Ascending aorta (tissue), 2 donors: ENCODE measurements at places on chromosomes 1 and 21.

- no peak overlapping the region for H3K27ac ChIP-seq
- peaks cover 75% of the 10 kb centered on the region for H3K36me3 ChIP-seq
- DNase-seq = no peak
- H3K4me1 ChIP-seq = no peaks in the 10 kb centered on the region
Measured at GRCh38 chr1:206588492-206588891, 23.8 kb downstream of the EIF2D start.

- no peaks in the 10 kb centered on the region for H3K4me1 ChIP-seq
- no peaks in the 10 kb centered on the region for H3K27me3 ChIP-seq
- H3K27ac ChIP-seq = no peak overlapping the region
- no peaks in the 10 kb centered on the region for H3K36me3 ChIP-seq
Measured at GRCh38 chr1:101142244-101142643, 94.6 kb upstream of the S1PR1 start.

- H3K27me3 ChIP-seq = no peaks in the 10 kb centered on the region
- H3K4me3 ChIP-seq = no peak overlapping the region
- no peak for DNase-seq
Measured at GRCh38 chr1:3727042-3727824, 25.0 kb upstream of the CCDC27 start.

GRCh38 chr1:78081980-78082860, 36.5 kb downstream of the GIPC2 start:
- no peak for DNase-seq
- peak overlapping the region; percentile 49 for H3K27ac ChIP-seq
- H3K4me3 ChIP-seq = no peak overlapping the region
- H3K27me3 ChIP-seq = no peaks in the 10 kb centered on the region
- no peaks in the 10 kb centered on the region for H3K4me1 ChIP-seq

DNA sequence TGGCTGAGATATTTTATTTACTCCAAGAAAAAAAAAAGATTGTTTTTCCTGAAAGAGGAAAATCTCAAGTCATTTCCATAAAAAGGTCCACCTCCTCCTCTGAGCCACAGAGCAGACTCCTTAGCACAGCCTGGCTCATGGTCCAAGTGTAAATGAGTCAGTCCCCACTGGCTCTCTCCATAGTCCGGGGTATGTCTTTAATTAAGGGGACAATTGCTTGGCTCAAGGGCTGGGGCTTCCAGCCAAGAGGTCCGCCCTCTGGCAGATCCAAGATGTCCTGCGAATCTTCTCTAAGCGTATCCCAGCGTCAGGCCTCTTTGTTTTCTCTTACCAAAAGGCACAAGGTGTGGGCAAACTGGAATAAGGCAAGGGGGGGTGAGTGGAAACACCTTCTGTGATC, 33.3 kb downstream of the FOXD2 start:
- H3K4me1 ChIP-seq = no peaks in the 10 kb centered on the region
- H3K36me3 ChIP-seq = no peaks in the 10 kb centered on the region
- no peak for DNase-seq
- H3K27me3 ChIP-seq = no peaks in the 10 kb centered on the region
- no peak overlapping the region for H3K27ac ChIP-seq

DNA sequence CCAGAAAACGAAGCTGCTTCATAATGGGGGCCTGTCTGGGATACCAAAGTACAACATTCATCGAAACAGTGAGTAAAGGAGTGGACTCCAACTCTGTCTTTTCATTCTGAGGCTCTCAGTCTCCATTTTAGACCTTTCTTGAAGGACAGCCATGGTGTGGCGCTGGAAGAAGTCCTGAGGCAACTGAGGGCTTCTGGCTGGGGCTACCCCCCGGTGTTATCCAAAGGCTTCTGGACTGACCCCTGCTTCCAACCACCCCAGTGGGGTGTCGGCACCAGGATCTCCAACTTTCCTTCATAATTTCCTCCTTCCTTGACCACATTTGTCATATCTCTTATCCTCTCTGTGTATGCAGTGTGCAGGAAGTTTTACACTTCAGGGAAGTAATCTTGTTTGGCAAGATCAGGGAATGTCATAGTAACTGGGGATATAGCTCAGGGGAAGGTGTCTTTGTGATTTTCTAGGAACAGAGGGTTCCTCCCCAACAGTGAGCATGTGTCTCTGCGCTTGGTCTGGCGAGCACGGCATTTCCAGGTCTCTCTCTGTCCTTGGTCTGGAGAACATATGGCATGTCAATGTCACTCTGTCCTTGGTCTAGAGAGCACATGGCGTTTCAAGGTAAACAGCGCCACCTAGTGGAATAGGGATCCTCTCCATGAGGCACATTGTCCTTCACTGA, 19.4 kb upstream of the BSDC1 start:
- H3K4me3 ChIP-seq = no peak overlapping the region
- no peaks in the 10 kb centered on the region for H3K36me3 ChIP-seq
- DNase-seq = no peak

DNA sequence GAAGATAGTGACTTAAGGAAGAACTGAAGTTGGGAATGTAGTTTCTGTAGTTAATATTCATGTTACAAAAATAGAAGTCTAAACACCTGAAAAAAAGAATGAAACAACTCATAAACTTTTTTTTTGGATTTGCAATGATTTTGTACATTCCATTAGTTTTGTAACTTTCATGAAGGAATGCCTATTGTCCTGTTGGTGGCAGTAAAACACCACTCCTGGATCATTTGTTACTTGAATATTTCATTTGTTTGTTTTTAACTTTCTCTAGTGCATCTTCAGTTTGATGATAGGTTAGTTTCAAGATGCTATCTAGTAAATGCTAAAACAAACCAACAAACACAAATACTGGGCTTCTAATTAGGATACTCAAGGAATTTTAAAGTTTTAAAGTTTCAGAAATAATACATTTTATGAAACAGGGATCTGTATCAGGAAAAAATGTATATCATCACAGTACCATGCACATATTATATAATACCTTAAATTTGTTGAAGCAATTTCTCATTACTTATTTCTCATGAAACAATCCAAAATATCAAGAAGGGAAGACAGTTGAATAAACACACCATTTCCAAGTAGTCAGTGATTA, 229.7 kb upstream of the CACYBP start:
- H3K4me1 ChIP-seq = no peaks in the 10 kb centered on the region
- H3K36me3 ChIP-seq = no peaks in the 10 kb centered on the region
- no peaks in the 10 kb centered on the region for H3K27me3 ChIP-seq
- no peak overlapping the region for H3K4me3 ChIP-seq
- no peak for DNase-seq
- no peak overlapping the region for H3K27ac ChIP-seq

DNA sequence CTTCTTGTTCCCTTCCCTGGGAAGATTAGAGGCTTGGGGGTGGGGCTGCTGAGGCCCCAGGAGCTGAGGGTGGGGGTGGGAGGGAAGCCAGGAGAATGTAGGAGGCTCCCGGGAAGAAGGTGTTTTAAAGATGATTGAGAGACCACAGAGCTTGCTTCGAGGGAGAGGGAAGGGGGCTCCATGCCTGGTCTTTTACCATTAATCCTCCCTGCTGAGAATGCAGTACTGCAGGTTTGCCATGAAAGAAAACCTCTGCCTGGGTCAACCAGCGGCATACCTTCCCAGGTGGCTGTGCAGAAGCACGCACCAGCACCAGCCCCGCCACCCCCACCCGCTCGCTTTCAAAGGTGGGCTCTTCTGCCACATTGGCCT, 15.4 kb downstream of the ABCA4 start:
- H3K27ac ChIP-seq = no peak overlapping the region
- no peaks in the 10 kb centered on the region for H3K36me3 ChIP-seq
- H3K4me1 ChIP-seq = no peaks in the 10 kb centered on the region
- no peak for DNase-seq
- no peak overlapping the region for H3K4me3 ChIP-seq
- no peaks in the 10 kb centered on the region for H3K27me3 ChIP-seq

- H3K4me3 ChIP-seq = no peak overlapping the region
- no peak for DNase-seq
- H3K4me1 ChIP-seq = peaks cover 7% of the 10 kb centered on the region
- H3K27me3 ChIP-seq = no peaks in the 10 kb centered on the region
- no peaks in the 10 kb centered on the region for H3K36me3 ChIP-seq
Measured at GRCh38 chr1:172972258-172972657, 78.5 kb downstream of the TNFSF18 start.

- no peak for DNase-seq
- no peak overlapping the region for H3K27ac ChIP-seq
- H3K36me3 ChIP-seq = no peaks in the 10 kb centered on the region
- H3K4me3 ChIP-seq = no peak overlapping the region
Measured at GRCh38 chr1:119002028-119002686, 14.0 kb upstream of the TBX15 start.

GRCh38 chr1:234779160-234779538, 169.2 kb upstream of the IRF2BP2 start:
- no peak overlapping the region for H3K27ac ChIP-seq
- no peaks in the 10 kb centered on the region for H3K4me1 ChIP-seq
- peak; percentile 68 for DNase-seq

GRCh38 chr21:14321042-14321441, 61.9 kb downstream of the HSPA13 start:
- H3K4me3 ChIP-seq = no peak overlapping the region
- H3K27me3 ChIP-seq = no peaks in the 10 kb centered on the region
- DNase-seq = no peak
- H3K27ac ChIP-seq = no peak overlapping the region
- no peaks in the 10 kb centered on the region for H3K36me3 ChIP-seq
